ENCODE measurements at places on chromosomes 3 and 15.

DNA sequence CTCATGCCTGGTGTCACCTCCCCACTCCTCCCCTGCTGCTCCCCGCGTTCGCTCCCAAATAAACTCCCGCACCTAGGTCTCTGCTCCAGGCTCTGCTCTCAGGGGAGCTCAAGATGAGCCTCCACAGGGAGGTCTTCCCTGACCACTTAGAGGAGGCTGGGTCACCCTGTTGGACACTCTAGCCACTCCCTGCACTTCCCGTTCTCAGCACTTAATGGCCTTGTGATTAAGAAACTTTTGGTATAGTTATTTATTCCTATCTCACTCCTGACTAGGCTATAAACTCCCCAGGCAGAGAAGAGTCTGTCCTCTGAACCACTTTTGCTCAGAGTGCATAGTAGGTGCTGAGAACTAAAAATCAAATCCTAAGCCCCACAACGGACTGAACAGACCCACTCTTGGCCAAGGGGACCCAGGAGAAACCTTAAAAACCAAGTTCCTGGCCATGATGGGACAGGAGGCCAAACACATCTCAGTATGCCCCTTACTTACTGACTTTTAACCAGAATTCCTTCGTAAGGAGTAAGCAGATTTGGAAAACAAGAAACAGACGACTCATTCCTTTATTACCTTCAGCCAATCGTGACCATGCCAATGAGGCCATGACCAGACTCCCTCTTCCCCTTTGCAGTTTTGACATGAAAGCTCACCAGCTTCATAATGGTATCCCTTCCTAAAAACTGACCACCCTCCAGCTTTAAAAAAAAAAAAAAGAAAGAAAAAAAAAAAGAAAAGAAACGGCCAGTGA is 69.0 kb upstream of the HRH1 start:
- DNase-seq: no peak

GRCh38 chr3:128835096-128835495 is 44.3 kb upstream of the ACAD9 start:
- no peak for DNase-seq

- DNase-seq: no peak
Observed at GRCh38 chr3:15520185-15520584, 1.3 kb downstream of the COLQ start.

DNA sequence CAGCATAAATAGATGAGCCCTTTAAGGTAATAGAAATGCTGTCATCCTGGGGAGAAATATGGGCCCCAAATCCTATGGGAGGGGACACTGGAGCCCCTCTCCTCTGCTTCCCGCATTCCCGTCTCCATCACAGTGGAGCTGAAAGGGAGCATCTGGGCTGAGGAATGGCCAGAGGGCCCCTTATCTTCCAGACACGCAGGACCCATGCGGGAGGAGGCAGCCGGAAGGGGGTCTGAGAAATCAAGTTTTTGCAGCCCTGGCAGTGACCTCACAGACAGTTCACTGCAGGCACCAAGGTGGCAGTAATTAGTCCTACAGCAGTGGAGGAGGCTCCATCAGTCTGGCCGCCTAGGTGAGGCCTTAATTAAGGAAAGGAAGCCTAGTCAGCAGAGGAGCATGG is 80.2 kb downstream of the RAB11A start:
- no peak for DNase-seq
